Stomach (tissue), 19 donors: ENCODE measurements at places on chromosomes 6 and 20. TPM values are rescaled to one million over a fixed set of nuclear protein-coding genes. Genes with fewer than 3 reads are reported as not detected.

Gene SLC22A2
- total RNA-seq = not detected

Gene TCF21
- total RNA-seq = 10.6 TPM

DNA sequence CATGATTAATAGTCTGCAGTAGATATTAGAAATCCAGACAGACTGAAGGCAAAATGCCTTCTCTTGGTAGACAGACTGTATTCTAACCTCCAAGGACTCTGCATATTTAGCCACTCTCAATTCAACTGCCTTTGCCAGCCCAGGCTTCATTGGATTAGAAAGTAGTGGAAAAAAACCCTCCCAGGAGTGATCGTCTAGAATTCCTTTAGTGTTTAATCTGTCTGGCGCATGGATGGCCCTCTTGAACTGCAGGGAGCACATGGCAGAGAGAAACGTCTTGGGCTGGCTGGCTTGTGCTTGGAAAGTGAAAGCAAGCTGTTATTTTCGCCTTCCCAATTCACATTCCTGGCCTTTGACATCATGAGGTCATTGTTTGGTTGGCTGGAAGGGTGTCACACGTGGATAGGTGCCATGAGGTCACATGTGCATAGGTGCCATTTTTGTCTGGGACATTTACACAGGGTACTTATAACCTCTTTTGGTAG is 30.9 kb upstream of the NEDD9 start:
- H3K36me3 ChIP-seq = no peaks in the 10 kb centered on the region
- H3K27me3 ChIP-seq = no peaks in the 10 kb centered on the region
- DNase-seq = peak; percentile 88
- H3K4me3 ChIP-seq = no peak overlapping the region
- H3K27ac ChIP-seq = peak overlapping the region; percentile 69

GRCh38 chr20:36736451-36737182 is 9.3 kb downstream of the NDRG3 start:
- H3K36me3 ChIP-seq = no peaks in the 10 kb centered on the region
- no peak overlapping the region for H3K4me3 ChIP-seq
- no peak for DNase-seq
- no peaks in the 10 kb centered on the region for H3K27me3 ChIP-seq

DNA sequence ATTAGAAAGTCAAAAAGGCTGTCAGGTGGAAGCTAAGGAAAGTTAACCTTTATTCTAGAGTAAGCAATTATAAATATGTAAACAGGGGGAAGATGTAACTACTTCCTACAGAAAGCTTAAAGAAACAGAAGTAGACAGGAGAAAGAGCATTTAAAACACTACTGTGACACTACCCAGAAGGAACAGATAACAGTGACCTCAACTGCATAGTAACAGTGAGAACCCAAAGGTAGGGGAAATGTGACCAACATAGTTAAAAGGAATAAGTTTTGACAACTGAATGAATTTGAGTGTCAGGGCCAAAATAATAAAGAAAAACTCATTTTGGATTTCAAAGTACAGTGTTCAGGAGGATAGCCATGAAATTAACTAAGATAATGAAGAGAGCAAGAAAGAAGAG is 43.5 kb downstream of the IBTK start:
- H3K27me3 ChIP-seq = no peaks in the 10 kb centered on the region
- peaks cover 14% of the 10 kb centered on the region for H3K4me1 ChIP-seq
- H3K36me3 ChIP-seq = peaks cover 11% of the 10 kb centered on the region
- no peak overlapping the region for H3K4me3 ChIP-seq
- no peak overlapping the region for H3K27ac ChIP-seq

DNA sequence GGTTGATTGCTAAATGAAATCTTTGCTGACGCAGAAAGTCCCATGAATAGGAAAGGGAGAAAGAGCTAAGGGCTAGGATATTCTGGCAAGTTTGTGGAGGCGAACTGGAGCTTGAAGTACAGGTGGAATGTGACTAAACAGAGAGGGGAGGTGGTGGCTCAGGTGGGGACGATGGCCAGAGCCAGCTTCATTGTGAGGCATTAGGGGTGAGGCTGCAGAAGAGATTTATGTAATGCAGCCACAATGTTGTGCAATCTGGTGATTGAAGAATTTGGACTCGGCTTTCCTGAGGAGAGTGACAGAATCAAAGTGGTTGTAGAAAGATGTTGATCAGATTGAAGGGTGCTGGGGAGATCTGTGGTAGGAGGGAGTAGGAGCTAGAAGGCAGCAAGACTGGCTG is 42.9 kb upstream of the SPACA1 start:
- no peak overlapping the region for H3K27ac ChIP-seq
- H3K4me1 ChIP-seq = no peaks in the 10 kb centered on the region
- DNase-seq = no peak
- H3K4me3 ChIP-seq = no peak overlapping the region

- no peak overlapping the region for H3K27ac ChIP-seq
- peaks cover 7% of the 10 kb centered on the region for H3K4me1 ChIP-seq
- DNase-seq = peak; percentile 66
Observed at GRCh38 chr20:22789676-22790075, 205.3 kb upstream of the FOXA2 start.

Gene JAG1
- 133 TPM for total RNA-seq

DNA sequence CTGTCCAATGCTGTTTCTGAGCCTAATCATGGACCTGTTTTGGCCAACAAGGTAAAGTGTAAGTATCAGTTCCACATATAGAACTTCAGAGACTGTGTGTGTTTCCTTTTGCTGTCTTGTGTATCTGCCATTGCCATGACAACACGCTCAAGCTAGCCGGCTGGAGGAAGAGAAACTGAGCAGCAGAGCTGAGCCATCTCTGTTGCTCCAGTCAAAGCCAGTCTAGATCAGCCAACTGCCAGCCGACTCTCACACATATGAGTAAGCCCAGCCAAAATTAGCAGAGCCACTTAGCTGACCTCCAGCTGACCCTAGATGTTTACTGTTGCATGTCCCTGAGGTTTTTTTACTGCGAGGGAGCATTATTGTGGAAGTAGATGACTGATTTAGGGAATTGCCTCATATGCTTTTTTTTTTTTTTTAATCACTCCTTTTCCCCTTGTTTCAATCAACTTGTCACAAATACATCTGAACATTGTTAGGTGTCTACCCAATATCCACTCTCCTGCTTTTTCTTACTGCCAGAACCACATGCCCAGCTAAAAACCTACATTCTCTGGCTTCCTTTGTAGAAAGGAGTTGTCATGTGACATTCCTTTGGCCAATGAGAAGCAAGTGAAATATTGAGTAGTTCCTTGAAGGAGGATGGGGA is 304.3 kb upstream of the SUPT3H start:
- no peak overlapping the region for H3K4me3 ChIP-seq
- no peaks in the 10 kb centered on the region for H3K27me3 ChIP-seq
- peak; percentile 61 for DNase-seq
- H3K36me3 ChIP-seq = no peaks in the 10 kb centered on the region
- H3K27ac ChIP-seq = no peak overlapping the region

Gene NOP56
- total RNA-seq = 42.4 TPM

Gene RAET1E
- not detected for total RNA-seq

- H3K4me3 ChIP-seq = no peak overlapping the region
- peaks cover 33% of the 10 kb centered on the region for H3K36me3 ChIP-seq
- no peak for DNase-seq
- H3K27ac ChIP-seq = no peak overlapping the region
- H3K4me1 ChIP-seq = peaks cover 9% of the 10 kb centered on the region
- H3K27me3 ChIP-seq = no peaks in the 10 kb centered on the region
Observed at GRCh38 chr6:11197175-11197536, 35.3 kb downstream of the NEDD9 start.

- peak; percentile 79 for DNase-seq
- H3K4me1 ChIP-seq = peaks cover 8% of the 10 kb centered on the region
- no peak overlapping the region for H3K4me3 ChIP-seq
- peak overlapping the region; percentile 82 for H3K27ac ChIP-seq
- no peaks in the 10 kb centered on the region for H3K36me3 ChIP-seq
Observed at GRCh38 chr6:140462453-140463311, 1088.2 kb upstream of the CITED2 start.

Gene PRPH2
- 0.43 TPM for total RNA-seq

GRCh38 chr6:38638941-38639497 is 710 bp downstream of the BTBD9 start:
- peak overlapping the region; percentile 91 for H3K27ac ChIP-seq
- H3K36me3 ChIP-seq = no peaks in the 10 kb centered on the region
- H3K4me3 ChIP-seq = peak overlapping the region; percentile 88
- H3K4me1 ChIP-seq = peaks cover 9% of the 10 kb centered on the region

GRCh38 chr20:62551407-62552323 is 75.9 kb upstream of the GATA5 start:
- H3K4me3 ChIP-seq = peak overlapping the region; percentile 51
- H3K4me1 ChIP-seq = peaks cover 14% of the 10 kb centered on the region
- no peaks in the 10 kb centered on the region for H3K27me3 ChIP-seq
- peak overlapping the region; percentile 81 for H3K27ac ChIP-seq
- no peaks in the 10 kb centered on the region for H3K36me3 ChIP-seq
- DNase-seq = no peak

GRCh38 chr6:125037827-125038226 is 75.6 kb downstream of the RNF217 start:
- no peak overlapping the region for H3K4me3 ChIP-seq
- H3K36me3 ChIP-seq = no peaks in the 10 kb centered on the region
- H3K4me1 ChIP-seq = peaks cover 7% of the 10 kb centered on the region
- H3K27me3 ChIP-seq = no peaks in the 10 kb centered on the region
- no peak for DNase-seq
- no peak overlapping the region for H3K27ac ChIP-seq

- no peak overlapping the region for H3K4me3 ChIP-seq
- H3K27me3 ChIP-seq = no peaks in the 10 kb centered on the region
- no peak for DNase-seq
- H3K4me1 ChIP-seq = no peaks in the 10 kb centered on the region
Observed at GRCh38 chr6:69901361-69901760, 35.0 kb downstream of the COL19A1 start.

Gene STX11
- 10.3 TPM for total RNA-seq
